AG10803 (cell line): ENCODE measurements at places on chromosomes 7 and 10.
A peak's percentile ranks its signal among the peaks of the same experiment; 100 is the strongest.

GRCh38 chr10:132551093-132551807, 13.7 kb downstream of the INPP5A start:
- DNase-seq = peak; percentile 29

DNA sequence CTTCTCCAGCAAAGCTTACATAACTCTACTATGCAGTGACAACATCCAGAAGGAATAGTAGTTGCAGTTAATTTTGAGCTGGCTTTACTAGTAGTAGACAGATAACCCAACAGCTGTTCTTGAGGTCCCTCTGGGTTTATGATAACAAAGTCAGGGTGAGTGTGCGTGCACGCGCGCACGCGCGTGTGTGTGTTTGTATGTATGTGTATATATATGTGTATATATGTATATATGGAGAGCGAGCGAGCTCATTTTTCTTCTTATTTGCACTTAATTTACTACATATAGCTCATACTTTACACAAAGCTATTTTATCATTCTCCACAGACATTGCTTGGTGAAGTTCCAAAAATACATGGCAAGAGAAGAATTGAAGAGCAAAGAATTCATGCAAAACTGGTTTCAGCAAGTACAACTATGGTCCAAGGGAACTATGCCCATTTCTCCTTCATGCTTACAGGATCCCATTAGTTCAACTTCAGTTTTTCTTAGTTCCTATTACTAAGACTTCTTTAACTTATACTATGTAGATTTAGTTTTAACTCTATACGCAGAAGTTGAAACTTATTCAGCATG, 105.9 kb upstream of the TMEM168 start:
- no peak for DNase-seq

DNA sequence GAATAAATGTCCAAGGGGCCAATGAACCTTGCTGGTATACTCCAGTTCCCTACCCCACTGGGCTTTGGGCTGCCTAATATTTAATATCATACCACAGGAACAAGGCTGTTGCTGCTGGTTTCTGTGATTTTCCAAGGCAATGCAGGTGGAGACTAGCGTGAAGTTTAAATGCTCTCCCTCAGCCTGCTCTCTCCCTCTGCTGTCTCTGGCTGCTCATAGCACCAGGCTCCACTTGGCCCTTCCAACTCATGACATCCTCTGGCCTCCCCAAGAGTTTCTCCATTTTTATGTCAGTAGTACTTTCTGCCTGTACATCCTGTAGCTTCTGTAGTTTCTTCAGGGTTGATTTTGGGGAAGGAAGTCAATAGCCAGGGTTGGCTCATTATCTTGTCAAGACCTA, 103.5 kb downstream of the LHFPL3 start:
- no peak for DNase-seq

GRCh38 chr7:102077081-102077480, 209.6 kb upstream of the SH2B2 start:
- no peak for DNase-seq

DNA sequence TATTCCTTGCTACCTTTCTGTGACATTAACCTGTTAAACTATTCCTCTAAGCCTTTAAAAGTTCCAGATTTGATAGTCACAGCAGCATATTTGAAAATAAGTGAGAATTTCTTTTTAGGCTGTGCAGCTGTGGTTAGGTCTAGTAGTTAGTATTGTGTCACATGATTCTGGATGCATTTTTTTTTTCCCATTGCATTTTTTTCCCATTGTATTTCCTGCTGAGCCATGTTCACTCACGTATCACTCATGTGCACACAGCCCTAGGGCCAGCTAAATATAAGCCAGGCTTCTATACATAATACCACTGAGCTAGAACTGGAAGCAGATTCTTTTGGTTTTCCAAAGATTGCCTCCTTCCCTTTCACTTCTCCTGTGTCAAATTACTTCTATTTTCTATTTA, 37.4 kb downstream of the DNAJC9 start:
- peak; percentile 48 for DNase-seq

GRCh38 chr7:44801890-44802289, 5.4 kb downstream of the PPIA start:
- DNase-seq = peak; percentile 57

DNA sequence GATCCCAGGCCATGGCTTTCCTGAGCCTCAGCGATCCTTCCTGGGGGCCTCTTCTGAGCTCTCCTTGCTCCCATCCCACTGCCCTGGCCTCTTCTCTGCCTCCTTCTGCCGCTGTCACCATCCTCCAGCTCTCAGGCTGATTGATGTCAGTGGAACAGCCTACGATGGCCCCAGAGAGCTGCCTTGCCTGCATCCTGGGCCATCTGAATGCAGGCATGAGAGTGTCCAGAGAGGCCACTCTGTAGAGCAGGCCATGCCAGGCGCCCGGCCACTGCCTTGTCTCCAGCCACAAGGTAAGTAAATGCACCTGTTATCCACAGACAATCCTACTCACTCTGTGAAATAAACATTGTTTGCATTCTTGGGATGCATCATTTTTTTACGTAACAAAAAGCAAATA, 171.4 kb upstream of the PPP2R2D start:
- DNase-seq = no peak
